Upper lobe of left lung (tissue), 6 donors: ENCODE measurements at places on chromosomes 12 and 14.
A peak's percentile ranks its signal among the peaks of the same experiment; 100 is the strongest.

GRCh38 chr14:57961786-57962060 lies 95.8 kb upstream of the SLC35F4 start:
- H3K4me3 ChIP-seq: no peak overlapping the region
- H3K4me1 ChIP-seq: no peaks in the 10 kb centered on the region
- H3K36me3 ChIP-seq: no peaks in the 10 kb centered on the region
- H3K27me3 ChIP-seq: no peaks in the 10 kb centered on the region
- H3K27ac ChIP-seq: no peak overlapping the region

GRCh38 chr14:104333646-104334423 lies 195.4 kb downstream of the KIF26A start:
- no peaks in the 10 kb centered on the region for H3K27me3 ChIP-seq
- H3K27ac ChIP-seq: no peak overlapping the region
- H3K36me3 ChIP-seq: no peaks in the 10 kb centered on the region
- peak; percentile 16 for DNase-seq

- H3K27ac ChIP-seq: no peak overlapping the region
- no peaks in the 10 kb centered on the region for H3K4me1 ChIP-seq
- DNase-seq: no peak
- H3K36me3 ChIP-seq: no peaks in the 10 kb centered on the region
Measured at GRCh38 chr12:122437656-122438121, 15.2 kb upstream of the CLIP1 start.

- no peaks in the 10 kb centered on the region for H3K36me3 ChIP-seq
- H3K27me3 ChIP-seq: no peaks in the 10 kb centered on the region
- no peaks in the 10 kb centered on the region for H3K4me1 ChIP-seq
Measured at GRCh38 chr14:46322730-46323403, 328.7 kb downstream of the RPL10L start.

- H3K4me1 ChIP-seq: no peaks in the 10 kb centered on the region
- no peaks in the 10 kb centered on the region for H3K27me3 ChIP-seq
- no peak for DNase-seq
- H3K36me3 ChIP-seq: no peaks in the 10 kb centered on the region
- no peak overlapping the region for H3K27ac ChIP-seq
Measured at GRCh38 chr14:51079489-51079888, 15.4 kb downstream of the TRIM9 start.

DNA sequence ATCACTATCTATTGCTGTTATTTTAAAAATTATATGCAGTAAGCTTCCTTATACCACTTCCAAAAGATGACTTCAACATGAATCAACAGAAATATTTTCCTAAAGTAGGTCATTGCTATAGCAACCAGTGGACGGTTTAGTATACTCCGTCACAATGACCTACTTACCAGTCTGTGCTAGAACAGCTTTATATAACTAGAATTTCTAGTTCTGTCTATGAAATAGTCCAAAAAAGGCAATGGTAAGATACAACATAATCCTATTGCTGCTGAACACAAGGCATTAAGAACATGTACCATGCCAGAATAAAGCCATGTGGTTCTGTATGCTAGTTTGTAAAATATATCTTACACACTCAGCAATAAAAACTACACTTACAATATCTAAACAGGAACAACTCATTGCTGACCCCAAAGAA lies 40.7 kb upstream of the MTERF2 start:
- H3K36me3 ChIP-seq: no peaks in the 10 kb centered on the region
- H3K27ac ChIP-seq: peak overlapping the region; percentile 83
- no peak for DNase-seq
- no peaks in the 10 kb centered on the region for H3K27me3 ChIP-seq
- H3K4me3 ChIP-seq: no peak overlapping the region
- peaks cover 18% of the 10 kb centered on the region for H3K4me1 ChIP-seq

DNA sequence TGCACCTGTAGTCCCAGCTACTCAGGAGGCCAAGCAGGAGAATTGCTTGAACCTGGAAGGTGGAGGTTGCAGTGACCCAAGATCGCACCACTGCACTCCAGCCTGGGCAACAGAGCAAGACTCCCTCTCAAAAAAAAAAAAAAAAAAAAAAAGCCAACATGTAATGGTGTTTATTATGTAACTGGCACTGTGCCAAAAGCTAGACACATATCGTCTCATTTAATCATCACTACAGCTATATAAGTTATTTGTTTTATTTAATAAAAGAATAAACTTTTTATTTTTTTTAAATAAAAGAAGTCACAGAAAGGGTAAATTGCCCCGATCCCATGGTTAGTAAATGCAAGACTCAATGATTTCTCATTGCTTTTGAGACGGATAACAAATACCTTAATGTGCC lies 76.9 kb downstream of the PTCSC3 start:
- no peaks in the 10 kb centered on the region for H3K27me3 ChIP-seq
- peaks cover 3% of the 10 kb centered on the region for H3K4me1 ChIP-seq
- H3K27ac ChIP-seq: no peak overlapping the region

- no peak for DNase-seq
- H3K4me1 ChIP-seq: peaks cover 34% of the 10 kb centered on the region
- H3K4me3 ChIP-seq: peak overlapping the region; percentile 48
- H3K27me3 ChIP-seq: peaks cover 86% of the 10 kb centered on the region
- H3K36me3 ChIP-seq: no peaks in the 10 kb centered on the region
- no peak overlapping the region for H3K27ac ChIP-seq
Measured at GRCh38 chr12:53995002-53995377, 5.0 kb upstream of the HOXC9 start.

DNA sequence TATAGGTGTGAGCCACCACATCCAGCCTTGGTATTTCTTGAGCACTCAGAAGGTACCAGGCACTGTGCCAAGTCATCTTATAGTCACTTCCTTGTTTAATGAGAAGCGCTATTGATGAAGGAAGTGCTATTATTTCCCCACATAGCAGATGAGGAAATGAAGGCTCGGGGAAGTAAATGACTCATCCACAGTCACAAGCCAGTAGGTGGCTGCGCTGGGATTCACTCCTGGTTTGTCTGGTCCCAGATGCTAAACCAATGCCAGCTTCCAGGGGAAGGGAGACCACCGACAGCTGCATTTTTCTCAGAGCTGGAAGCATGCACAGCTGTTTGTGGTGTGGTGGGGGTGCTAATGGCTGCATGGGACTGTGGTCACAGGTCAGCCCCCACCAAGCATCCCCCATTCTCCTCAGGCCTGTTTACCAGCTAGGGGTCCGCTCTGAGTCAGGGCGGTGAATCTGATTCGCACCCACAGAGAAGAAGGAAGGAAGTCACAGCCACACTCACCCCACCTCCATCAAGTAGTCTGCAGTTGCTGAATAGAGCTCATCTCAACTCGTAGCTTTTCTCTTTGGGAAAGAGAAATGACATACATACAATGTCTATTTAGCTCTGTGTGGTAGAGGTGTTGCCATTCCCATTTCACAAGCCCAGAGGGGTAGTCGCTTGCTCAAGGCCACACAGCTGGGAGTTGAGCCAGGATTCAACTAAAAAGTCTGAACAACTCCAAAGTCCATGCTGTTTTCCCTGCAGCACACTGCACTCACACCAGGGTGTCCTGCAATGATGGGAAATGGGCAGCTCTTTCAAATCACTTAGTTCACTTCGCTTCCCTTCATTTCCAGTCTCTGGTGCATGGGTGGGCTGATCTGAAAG lies 6.3 kb upstream of the LTBP2 start:
- no peaks in the 10 kb centered on the region for H3K27me3 ChIP-seq
- peaks cover 49% of the 10 kb centered on the region for H3K4me1 ChIP-seq
- no peaks in the 10 kb centered on the region for H3K36me3 ChIP-seq
- DNase-seq: peak; percentile 81

DNA sequence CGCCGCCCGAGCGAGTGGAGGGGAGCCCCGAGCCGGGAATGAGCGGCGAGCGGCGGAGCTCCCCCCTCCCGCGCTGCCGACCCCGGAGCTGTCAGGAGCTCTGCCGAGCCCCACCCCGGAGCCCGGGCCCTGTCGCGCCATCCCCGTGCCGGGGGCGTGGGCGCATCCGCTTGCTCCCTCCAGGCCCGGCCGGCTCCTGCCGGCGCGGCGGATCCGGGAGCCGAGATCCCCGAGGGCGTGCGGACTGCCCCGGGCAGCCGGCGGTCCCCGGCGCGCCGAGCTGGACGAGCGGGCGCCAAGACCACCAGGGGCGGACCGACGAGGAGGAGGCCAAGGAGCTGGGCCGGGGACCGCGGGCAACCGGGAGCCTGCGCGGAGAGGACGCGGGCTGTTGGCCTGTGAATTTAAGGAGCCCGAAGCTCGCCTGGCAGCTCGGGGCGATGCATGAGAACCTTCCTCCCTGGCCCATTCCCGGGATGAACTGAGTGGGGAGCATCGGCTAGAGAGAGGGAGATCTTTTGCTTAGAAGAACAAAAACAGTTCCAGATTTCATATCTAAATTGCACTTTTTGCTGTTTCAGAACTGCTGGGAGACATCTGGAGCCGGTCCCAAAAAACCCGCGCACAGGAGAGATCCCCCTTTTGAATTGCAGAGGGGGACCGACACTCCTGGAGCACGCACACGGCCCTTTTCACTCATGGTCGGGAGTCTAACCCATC lies 2.0 kb downstream of the PTHLH start:
- H3K27ac ChIP-seq: no peak overlapping the region
- no peak for DNase-seq

DNA sequence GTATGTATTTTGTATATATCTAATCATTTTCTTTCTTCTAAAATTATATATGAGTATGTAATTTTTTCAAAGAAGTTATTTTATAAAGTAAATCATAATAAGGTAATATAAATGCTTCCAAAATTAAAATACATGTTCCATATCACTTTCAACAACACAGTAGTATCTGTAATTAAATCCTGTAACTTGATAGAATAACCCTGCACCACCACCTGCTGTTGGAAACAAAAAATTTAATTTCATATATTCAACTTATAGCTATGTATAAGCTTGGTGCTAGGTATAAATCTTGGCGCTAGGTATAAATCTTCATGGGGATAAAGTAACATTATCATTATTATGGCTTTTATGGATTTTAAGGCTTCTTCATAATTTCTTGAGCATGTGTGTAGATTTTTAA lies 149.7 kb upstream of the DCN start:
- DNase-seq: no peak
- no peaks in the 10 kb centered on the region for H3K27me3 ChIP-seq
- H3K27ac ChIP-seq: no peak overlapping the region
- no peaks in the 10 kb centered on the region for H3K4me1 ChIP-seq

DNA sequence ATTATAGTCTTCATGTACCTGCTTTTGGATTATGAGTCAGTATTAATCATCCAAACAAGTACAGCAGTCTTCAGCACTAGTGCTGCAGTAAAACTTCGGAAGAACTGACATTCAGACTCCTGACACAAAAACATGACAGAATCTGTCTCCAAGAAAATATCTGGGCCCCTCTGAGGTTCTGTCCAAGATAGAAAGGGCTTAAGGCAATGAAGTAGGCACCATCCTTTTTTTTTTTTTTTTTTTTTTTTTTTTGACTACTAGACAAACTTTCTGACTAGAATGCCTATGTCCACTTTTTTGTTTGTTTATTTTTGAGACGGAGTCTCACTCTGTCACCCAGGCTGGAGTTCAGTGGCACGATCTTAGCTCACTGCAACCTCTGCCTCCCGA lies 112.5 kb downstream of the MED13L start:
- no peaks in the 10 kb centered on the region for H3K27me3 ChIP-seq
- DNase-seq: no peak
- H3K27ac ChIP-seq: no peak overlapping the region

GRCh38 chr14:98408713-98409112 lies 863.3 kb downstream of the BCL11B start:
- no peak for DNase-seq
- H3K4me3 ChIP-seq: no peak overlapping the region
- H3K36me3 ChIP-seq: no peaks in the 10 kb centered on the region
- no peaks in the 10 kb centered on the region for H3K4me1 ChIP-seq
- H3K27me3 ChIP-seq: no peaks in the 10 kb centered on the region

GRCh38 chr12:106791531-106791930 lies 17.0 kb downstream of the RIC8B start:
- H3K4me1 ChIP-seq: no peaks in the 10 kb centered on the region
- no peak overlapping the region for H3K4me3 ChIP-seq
- no peak overlapping the region for H3K27ac ChIP-seq
- H3K27me3 ChIP-seq: no peaks in the 10 kb centered on the region
- DNase-seq: no peak
- peaks cover 10% of the 10 kb centered on the region for H3K36me3 ChIP-seq

DNA sequence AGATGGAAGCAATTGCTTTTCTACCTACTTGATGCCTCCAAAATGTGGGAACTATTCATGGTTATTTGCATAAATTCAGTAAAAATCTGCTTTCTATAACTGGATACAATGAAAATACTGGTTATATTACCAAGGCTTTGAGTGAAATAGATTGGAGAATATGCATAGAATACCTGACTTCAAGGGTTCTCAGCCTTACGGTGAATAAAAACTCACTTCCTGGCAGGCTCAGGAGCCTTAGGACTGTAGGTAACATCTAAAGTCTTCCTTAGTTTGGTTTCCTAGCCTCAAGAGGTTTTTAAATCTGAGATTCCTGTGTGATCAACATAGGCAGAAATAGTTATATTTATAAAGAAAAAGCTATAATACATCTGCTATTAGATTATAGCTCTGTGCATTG lies 158.6 kb downstream of the SLC41A2 start:
- no peak overlapping the region for H3K4me3 ChIP-seq
- no peak for DNase-seq
- no peaks in the 10 kb centered on the region for H3K4me1 ChIP-seq
- no peak overlapping the region for H3K27ac ChIP-seq

- no peak overlapping the region for H3K27ac ChIP-seq
- H3K4me3 ChIP-seq: no peak overlapping the region
- peaks cover 18% of the 10 kb centered on the region for H3K27me3 ChIP-seq
- DNase-seq: no peak
- H3K36me3 ChIP-seq: no peaks in the 10 kb centered on the region
Measured at GRCh38 chr12:57613427-57614109, 2.3 kb downstream of the ARHGEF25 start.

GRCh38 chr12:62805517-62805916 lies 129.4 kb downstream of the PPM1H start:
- no peaks in the 10 kb centered on the region for H3K4me1 ChIP-seq
- H3K36me3 ChIP-seq: no peaks in the 10 kb centered on the region
- H3K27me3 ChIP-seq: no peaks in the 10 kb centered on the region
- H3K4me3 ChIP-seq: no peak overlapping the region
- no peak overlapping the region for H3K27ac ChIP-seq

- no peak overlapping the region for H3K27ac ChIP-seq
- H3K4me3 ChIP-seq: no peak overlapping the region
- H3K4me1 ChIP-seq: peaks cover 10% of the 10 kb centered on the region
- H3K36me3 ChIP-seq: no peaks in the 10 kb centered on the region
- DNase-seq: no peak
Measured at GRCh38 chr14:69317780-69318179, 57.8 kb downstream of the GALNT16 start.

GRCh38 chr14:75917322-75917945 lies 64.4 kb downstream of the TGFB3 start:
- H3K27me3 ChIP-seq: no peaks in the 10 kb centered on the region
- no peaks in the 10 kb centered on the region for H3K36me3 ChIP-seq
- H3K4me3 ChIP-seq: no peak overlapping the region
- H3K4me1 ChIP-seq: no peaks in the 10 kb centered on the region

GRCh38 chr14:29857551-29857950 lies 70.1 kb downstream of the PRKD1 start:
- H3K27ac ChIP-seq: no peak overlapping the region
- no peak for DNase-seq
- H3K36me3 ChIP-seq: no peaks in the 10 kb centered on the region
- no peaks in the 10 kb centered on the region for H3K27me3 ChIP-seq
- peaks cover 5% of the 10 kb centered on the region for H3K4me1 ChIP-seq

- no peak overlapping the region for H3K27ac ChIP-seq
- H3K4me3 ChIP-seq: no peak overlapping the region
- no peaks in the 10 kb centered on the region for H3K27me3 ChIP-seq
- H3K36me3 ChIP-seq: peaks cover 9% of the 10 kb centered on the region
Measured at GRCh38 chr12:14422516-14423230, 57.2 kb downstream of the ATF7IP start.

- no peaks in the 10 kb centered on the region for H3K27me3 ChIP-seq
- no peak for DNase-seq
- no peak overlapping the region for H3K27ac ChIP-seq
- no peaks in the 10 kb centered on the region for H3K4me1 ChIP-seq
- H3K4me3 ChIP-seq: no peak overlapping the region
- no peaks in the 10 kb centered on the region for H3K36me3 ChIP-seq
Measured at GRCh38 chr14:78253986-78254385, 83.8 kb downstream of the NRXN3 start.
